ENCODE measurements at places on chromosomes 6 and 20.

- DNase-seq: no peak
These were observed 17.5 kb upstream of the SAMHD1 start for GRCh38 chr20:36969051-36969450.

DNA sequence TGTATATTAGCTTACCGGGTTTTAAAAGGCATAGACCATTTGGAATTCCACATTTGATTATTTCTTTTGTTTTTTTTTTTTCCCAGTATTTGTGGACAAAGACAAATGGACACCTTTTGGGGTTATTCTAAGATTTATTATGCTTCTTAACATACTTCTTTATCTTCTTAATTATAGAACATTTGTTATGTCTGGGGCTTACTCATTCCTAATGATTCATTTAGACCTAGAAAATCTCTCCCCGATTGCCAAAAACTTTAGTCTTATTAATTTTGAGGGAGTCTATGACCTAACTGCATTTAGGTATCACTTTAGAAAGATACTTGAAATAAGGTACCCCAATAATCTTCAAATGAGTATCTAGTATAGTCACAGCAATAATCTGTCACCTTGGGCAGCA is 170.7 kb upstream of the PREP start:
- DNase-seq: no peak

- DNase-seq: peak; percentile 75
These were observed 700 bp downstream of the GFOD1 start for GRCh38 chr6:13486679-13487121.

DNA sequence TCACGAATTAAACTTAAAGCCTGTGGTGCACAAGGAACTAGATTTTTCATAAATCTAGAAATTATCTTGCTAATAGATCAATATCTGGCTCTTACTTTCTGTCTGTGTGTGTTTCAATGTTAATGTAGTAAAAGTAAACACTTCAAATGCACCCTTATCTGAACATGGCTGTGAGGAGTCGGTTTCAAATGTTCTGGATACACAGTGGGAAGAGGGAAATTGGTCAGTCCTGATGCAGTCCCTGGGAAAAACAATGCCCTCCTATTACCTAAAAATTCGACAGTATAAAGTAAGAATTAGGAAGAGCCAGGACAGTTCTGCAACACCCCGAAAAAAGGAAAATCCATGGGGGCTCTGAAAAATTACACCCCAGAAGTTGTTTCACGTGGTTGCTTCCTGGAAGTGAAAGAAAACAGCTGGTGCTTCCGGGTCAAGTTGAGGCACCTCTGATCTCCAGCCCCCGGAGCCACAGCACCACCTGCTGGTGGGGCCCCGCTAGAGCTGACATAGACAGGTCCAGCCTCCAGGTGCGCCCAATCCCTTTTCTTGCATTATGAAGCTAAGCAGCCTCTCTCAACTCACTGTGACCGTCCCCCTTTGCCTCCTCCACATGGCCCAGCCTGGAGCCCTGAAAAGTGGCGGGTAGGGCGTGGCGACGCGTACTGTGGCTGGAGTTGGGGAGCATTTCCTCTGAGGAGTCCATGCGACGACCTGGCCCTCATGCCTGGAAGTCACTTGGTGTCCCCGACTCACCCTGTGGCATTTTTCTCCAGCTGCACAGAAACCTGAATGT is 8.3 kb downstream of the SEMG2 start:
- peak; percentile 21 for DNase-seq

GRCh38 chr20:2602746-2603145 is 49.7 kb upstream of the NOP56 start:
- no peak for DNase-seq

GRCh38 chr20:35318502-35319157 is 26.4 kb upstream of the FAM83C start:
- DNase-seq: peak; percentile 86

- no peak for DNase-seq
These were observed 967.6 kb upstream of the GJE1 start for GRCh38 chr6:141165002-141165665.

- no peak for DNase-seq
These were observed 81.2 kb downstream of the EZR start for GRCh38 chr6:158737710-158738615.

DNA sequence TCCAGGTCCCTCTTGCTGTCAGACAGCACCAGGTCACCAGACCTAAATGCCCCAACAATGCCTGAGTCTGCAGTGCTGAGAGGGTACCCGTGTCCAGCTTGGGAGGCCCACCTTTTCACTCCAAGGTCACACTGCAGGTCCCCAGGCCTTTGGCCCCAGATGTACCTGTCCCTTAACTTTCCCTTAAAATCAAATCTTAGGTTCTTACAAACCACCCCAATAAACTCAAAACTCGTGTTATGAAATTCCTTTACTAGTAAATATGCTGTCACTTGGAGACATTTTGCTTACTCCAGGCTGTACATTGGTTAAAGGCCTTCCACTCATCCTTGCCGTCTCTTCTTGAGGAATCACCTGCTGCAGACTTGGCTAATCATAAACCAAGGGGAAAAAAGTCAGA is 165.7 kb upstream of the RREB1 start:
- DNase-seq: no peak

- no peak for DNase-seq
These were observed 8.4 kb downstream of the DTD1 start for GRCh38 chr20:18596270-18596669.
